ENCODE measurements at places on chromosomes 3 and 15.

DNA sequence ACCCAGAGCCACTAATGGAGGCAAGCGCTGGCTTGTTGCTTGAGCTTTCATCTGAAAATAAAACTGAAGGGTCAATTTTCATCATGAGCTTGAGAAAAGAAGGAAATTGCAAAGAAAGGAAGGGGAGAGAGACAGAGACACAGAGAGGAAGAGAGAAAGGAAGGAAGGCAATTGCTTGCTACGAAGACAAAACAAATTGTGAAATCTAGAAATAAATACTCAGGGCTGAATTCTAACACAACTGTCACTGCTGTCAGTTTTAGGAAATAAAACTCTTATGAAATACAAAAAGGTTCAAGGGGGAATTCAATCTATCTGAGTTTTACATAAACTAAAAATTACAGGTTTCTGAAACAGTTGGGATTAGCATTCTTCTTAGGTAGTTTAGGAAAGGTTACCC is 36.7 kb downstream of the FOXP1 start:
- no peak for DNase-seq

- DNase-seq = no peak
Observed at GRCh38 chr3:132773071-132773619, 50.9 kb upstream of the NPHP3 start.

DNA sequence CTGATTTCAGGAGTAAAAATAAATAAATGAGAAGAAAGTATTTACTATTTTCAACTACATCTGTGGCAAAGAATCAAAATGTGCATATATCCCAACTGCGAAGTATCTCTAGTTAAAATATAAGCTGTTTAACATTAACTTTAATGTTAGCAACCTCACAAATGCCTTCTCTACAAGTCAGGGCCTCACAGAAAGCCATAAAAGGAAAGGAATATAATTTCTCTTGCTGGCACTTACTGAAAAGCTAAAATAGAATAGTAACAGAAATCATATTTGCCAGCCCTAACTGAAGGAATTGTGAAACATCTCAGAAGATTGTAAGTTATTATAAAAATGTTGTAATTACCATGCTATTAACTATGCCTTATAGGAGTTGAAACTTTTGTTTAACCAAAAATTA is 65.1 kb upstream of the MBNL1 start:
- DNase-seq = no peak

GRCh38 chr3:73846951-73847350 is 222.2 kb upstream of the PDZRN3 start:
- no peak for DNase-seq

- no peak for DNase-seq
Observed at GRCh38 chr15:29451201-29451781, 181.7 kb upstream of the NSMCE3 start.

GRCh38 chr3:20079621-20080020 is 39.4 kb downstream of the KAT2B start:
- no peak for DNase-seq

DNA sequence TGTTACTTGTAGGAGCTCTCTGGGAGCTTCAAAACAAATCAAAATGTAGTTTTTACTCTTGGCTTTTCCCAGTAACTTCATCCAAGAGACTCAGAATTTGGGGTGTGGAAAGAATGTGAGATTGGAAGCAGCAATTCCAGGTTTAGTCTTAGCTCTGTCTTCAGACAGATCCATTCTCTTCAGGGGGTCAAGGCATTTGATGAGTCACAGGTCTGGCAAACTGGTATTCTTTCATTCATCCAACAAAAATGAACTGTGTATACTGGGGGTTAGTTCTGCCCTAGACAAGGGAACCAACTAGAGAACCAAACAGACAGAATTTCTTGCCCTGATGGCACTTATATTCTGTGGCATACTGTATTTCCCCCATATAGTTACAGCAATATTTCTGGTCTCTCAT is 36.3 kb upstream of the CADPS start:
- no peak for DNase-seq

- DNase-seq = no peak
Observed at GRCh38 chr15:69957175-69957574, 140.5 kb downstream of the TLE3 start.

GRCh38 chr3:46628901-46629369 is 16.6 kb downstream of the FAM240A start:
- DNase-seq = peak; percentile 50

DNA sequence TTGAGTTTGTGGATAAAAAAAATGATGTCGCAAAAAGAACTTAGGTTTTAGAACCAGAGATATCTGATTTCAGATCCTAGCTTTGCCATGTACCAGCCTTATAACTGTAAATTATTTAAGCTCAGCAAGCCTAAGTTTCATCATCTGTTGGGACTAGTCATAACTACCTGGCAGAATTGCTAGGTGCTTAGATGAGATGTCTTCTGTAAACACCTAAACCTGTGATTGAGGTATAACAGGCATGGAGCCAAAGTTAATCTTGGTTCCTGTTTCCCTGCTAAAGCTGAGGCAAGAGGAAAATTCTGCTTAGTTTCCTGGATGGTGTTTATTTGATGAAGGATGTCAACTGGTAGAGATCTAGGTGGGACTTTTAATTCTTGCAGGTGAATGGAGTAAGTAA is 331.3 kb upstream of the RBMS3 start:
- DNase-seq = no peak

DNA sequence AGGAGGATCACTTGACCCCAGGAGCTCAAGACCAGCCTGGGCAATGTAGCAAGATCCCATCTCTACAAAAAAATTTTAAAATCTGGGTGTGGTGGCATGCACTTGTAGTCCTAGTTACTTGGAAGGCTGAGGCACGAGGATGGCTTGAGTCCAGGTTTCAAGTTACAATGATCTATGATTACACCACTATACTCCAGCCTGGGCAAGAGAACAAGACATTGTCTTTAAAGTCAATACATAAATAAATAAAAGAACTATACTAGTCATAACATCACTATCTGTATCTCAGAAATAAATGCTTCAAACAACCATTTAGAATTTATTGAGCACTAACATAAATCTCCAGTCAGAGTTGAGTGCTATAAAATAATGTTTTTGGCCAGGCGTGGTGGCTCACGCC is 8.5 kb upstream of the PHLDB2 start:
- DNase-seq = no peak

- no peak for DNase-seq
Observed at GRCh38 chr15:96585484-96586386, 255.2 kb downstream of the NR2F2 start.

- DNase-seq = no peak
Observed at GRCh38 chr15:38193496-38193895, 59.1 kb upstream of the SPRED1 start.

GRCh38 chr3:24640330-24640877 is 145.8 kb upstream of the THRB start:
- no peak for DNase-seq

DNA sequence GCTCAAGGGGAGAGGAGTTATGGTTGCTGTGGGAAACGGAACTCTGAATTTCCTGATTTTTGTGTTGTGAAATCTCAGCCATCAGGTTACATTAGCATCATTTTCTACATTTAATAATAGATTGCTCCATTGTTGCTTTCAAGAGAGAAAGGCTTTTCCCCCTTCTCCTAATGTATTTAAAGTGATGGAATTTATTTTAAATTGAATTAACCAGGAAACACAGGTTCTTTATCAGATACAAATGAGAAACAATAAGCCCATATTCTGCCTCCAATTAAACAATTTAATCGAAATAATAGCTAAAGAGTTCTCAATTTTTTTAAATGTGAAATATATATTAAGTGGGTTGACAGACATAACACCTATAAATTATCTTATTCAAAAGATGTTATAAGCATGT is 30.1 kb downstream of the TUSC7 start:
- no peak for DNase-seq

DNA sequence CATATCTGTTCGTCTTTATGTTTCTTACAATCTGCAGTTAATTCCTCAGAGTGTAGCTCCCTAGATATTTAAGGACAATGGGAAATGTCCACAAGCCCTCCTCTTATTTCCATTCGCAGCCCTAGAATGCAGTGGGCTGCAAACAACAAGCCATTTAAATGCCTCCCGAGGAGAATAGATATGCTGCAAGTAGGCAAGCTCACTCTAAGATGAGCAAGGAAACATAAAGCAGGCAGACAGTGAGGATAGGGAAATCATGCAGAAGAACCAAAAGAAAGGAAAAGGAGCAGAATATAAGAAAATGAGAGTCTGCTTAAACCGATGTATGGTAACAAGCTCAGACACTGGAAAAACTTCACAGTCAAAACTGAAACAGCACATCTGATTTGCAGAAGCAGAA is 561.9 kb downstream of the GBE1 start:
- DNase-seq = no peak

DNA sequence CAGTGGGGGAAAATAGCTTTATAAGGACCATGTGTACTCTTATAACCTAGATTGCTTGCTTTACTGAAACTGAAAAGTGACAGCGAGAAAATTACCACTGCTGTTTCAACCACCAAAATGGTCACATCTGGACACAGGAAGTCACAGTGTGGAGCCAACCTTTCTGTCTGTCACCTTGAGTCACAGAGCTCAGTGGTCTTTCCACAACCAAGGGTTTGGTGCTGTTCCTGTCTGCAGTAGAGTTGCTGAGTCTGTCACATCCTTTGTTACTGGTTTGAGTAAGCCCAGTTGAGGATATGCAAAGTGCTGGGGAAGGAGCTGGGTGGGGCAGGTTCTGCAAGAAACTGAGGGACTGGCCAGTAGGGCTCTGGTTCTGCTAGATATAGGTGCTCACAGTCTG is 139.1 kb upstream of the EIF1B start:
- no peak for DNase-seq

Data from upper lobe of left lung (tissue), 6 donors.